Mesothelial cell of epicardium (in vitro differentiated cells): ENCODE measurements at places on chromosomes 11 and 22.
A peak's percentile ranks its signal among the peaks of the same experiment; 100 is the strongest.

DNA sequence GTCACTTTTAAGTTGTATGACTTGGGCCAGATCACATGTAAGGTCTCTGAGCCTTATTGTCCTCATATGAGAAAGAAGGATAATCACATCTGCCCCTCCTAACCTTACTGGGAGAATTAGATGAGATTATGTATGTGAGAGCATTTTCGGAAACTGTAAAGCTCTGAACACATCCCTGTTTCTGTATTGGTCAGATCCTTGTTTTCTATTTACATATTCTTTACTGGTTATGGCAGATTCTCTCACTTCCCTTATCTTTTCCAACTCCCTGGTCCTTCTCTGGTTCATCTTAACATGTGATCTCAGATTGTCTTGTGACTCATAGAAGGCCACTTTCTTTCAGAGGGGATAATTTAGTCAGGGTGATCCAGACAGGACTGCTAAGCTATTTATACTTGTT lies 41.8 kb downstream of the CCDC81 start:
- DNase-seq: no peak

DNA sequence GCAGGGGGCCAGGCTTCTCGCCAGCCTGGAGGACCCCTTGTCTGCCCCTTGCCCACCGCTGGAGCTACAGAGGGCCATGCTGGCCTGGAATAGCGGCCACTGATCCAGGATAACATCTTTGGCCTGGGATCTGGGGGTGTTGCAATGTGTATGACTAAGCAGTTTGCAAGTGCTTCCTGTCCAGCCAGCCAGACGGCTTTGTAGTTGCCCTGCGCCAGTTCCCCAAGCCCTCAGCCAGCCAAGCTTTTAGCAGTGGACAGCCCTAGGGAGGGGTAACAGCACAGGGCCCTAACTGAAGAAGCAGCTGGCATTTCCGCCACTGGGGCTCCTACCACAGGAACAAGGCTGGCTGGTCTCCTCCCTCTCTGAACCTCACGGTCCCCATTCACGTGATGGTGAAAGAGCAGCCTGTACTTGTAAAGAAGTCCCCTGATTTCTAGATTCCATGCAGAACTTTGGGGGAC lies 32.1 kb downstream of the UQCR10 start:
- DNase-seq: no peak

DNA sequence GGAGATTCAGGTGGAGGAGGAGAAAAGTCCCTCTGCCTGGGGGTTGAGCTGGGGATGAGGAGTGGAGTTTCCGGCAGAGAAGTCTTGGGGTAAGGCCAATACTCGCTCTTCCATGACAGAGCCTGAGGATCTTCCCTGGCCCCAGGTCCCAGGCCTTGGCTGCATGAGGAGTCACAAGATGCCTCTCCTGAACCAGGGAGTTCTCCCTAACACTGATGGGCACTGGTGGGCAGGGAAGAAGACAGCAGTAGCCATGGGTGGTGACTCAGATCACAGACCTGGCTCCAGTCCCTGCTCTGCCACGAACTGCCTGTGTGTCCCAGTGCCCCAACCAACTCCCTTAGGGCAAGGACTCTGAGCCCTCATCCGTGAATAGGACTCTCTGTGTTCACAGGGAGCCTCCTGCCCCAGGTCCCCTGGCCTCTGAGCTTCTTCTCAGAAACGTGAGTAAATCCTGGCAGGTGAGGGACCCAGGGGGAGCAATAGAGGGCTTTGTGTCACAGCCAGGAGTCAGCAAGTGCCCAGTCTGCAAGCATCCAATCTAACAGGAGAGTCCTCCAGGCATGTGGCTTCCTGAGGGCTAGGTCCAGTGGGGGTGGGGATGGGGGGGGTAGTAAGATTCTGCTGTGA lies 45.5 kb upstream of the FTH1 start:
- no peak for DNase-seq

- no peak for DNase-seq
Measured at GRCh38 chr11:133541021-133541719, 8.9 kb upstream of the OPCML start.

- DNase-seq: no peak
Measured at GRCh38 chr22:30226192-30226832, 20.2 kb downstream of the LIF start.

- DNase-seq: no peak
Measured at GRCh38 chr11:2730272-2731129, 30.7 kb upstream of the KCNQ1OT1 start.

- DNase-seq: no peak
Measured at GRCh38 chr11:106276859-106277436, 199.5 kb downstream of the AASDHPPT start.

- no peak for DNase-seq
Measured at GRCh38 chr22:44819966-44820631, 67.7 kb downstream of the ARHGAP8 start.

- DNase-seq: peak; percentile 74
Measured at GRCh38 chr11:33065445-33066178, 26.2 kb downstream of the TCP11L1 start.

GRCh38 chr11:125902277-125902926 lies 604 bp downstream of the PUS3 start:
- DNase-seq: no peak

DNA sequence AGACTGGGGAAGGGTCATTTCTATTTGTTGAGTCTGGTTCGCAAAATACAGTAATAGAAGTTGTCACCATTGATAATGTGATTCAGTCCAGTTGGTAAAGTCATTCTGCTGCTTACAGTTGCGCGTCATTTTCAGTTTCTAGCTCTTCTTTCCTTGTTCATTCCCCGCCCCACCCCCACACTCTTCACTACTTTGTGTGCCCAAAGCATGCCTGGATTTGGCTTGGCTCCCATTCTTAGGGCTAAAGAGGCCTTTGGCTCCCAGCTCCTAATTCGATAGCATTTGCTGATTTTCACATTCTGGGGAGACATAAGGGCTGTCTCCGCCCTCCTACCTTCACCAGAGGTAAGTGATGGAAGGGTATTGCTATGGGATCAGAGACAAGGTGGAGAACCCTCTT lies 43.0 kb downstream of the CECR2 start:
- no peak for DNase-seq

DNA sequence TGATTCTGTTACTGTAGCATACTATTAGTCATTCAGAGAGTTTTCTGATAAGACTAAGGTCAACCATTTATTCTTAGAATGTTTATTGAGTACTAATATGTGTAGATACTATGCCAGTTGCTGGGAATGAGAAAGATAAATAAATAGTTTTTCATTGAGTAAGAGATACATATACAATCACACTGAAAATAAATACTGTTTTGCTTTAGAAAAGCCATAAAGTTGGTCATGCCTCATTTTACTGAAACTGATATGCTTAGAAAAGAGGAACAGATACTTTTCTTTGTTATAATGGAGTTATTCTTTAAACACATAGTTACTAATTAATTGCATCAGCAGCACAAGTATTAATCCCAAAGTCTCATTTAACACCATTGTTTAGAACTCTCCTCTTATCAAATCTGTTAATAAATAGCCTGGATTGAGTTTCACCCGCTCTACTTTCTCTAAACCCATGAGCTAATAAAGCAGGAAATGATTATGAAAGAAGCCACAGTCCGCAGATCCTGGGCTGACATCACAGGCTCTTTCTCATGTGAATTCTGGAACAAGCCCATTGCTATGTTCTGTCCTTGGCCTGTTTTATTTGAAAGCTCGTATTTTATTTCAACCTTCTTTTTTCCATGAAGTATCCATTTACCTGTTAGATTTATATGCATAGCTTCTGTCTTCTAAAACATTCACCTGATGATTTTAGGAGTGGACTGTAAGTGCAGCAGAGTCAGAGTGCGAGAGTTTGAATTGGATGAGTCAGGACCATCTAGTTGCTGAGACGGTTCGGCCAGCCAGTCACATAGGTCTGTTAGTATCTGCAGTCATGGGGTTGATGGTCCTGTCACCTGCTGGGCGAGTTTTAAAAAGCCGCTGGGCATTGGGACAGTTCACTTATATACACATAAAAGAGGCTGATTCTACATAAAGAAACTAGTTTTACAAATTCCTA lies 35.5 kb downstream of the PIWIL4 start:
- DNase-seq: no peak

DNA sequence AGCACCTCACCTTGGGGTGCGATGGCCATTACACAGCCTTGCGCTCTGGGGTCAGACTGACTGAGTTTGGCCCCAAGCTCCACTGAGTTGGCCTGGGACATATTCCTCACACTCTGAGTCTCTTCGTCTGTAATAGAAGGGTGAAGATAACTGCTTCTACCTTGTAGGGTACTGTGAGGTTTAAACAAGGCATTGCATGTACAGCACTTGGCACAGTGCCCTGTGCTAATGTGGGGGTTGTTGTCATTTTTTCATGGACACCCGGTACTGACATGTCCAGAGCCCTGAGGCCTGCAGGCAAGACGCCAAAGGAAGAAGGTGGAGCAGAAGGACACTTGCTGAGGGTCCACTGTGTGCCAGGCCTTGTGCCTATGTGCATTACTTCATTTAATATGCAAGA lies 50.7 kb downstream of the OTOG start:
- no peak for DNase-seq

DNA sequence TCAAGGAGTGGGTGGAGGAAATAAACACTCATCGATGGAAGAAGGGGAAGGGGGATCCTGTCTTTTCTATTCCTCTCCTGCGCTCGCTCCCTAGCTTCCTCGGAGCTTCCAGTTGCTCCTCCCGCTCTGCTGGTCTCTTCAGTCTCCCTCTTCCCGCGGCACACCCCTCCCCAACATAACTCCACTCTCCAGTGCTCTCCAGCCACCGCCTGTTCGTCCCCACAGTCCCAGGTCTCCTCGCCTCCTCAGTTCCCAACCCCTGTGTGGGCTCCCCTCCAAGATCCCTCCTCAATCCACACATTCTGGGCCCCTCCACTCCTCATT lies 438 bp downstream of the ZW10 start:
- no peak for DNase-seq

GRCh38 chr11:95388086-95388485 lies 157.1 kb upstream of the SESN3 start:
- no peak for DNase-seq

DNA sequence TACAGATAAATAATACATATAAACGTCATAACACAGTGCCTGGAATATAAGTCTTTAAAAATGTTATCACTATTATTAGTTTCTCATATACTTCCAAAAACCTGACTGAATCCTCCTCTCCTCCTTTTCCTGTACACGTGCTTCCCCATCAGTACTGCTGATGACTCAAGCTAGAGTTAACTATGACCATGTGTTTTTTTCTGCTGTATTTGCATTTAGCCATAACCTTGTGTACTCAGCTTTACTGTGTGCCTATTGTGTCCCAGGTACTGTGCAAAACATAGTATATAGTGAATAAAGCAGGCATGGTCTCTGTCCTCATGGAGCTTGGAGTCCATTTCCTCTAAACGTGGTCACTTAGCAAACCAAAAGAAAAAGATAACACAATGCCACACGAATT lies 56.5 kb upstream of the ARHGAP32 start:
- DNase-seq: no peak
